NCI-H774 (cell line): ENCODE measurements at places on chromosomes 13 and 19.

GRCh38 chr13:47277774-47278173 lies 380.9 kb upstream of the HTR2A start:
- no peak for DNase-seq

GRCh38 chr13:43663474-43664090 lies 123.2 kb downstream of the ENOX1 start:
- no peak for DNase-seq

- no peak for DNase-seq
Observed at GRCh38 chr13:30331331-30331771, 24.0 kb upstream of the KATNAL1 start.

DNA sequence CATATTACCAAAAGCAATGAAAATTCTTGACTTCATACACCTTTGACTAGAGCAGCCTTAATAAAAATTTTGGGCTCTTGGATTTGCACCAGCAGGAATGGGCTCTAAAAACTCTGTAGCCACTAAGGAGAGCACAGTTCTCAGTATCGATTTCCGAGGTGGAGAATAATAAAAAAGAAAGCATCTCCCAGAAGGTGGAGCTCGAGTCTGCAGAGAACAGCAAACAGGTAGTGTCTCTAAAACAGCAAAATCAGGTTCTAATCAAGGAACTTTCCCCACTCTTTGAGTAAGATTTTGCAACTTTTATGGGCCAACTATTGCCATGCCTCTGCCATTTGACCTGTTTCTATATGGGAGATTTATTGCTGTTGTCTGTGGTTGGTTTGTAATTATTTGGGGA lies 258.7 kb upstream of the GPC6 start:
- DNase-seq, result no peak

- DNase-seq, result no peak
Observed at GRCh38 chr19:5355693-5356092, 15.1 kb upstream of the PTPRS start.

- no peak for DNase-seq
Observed at GRCh38 chr19:15285896-15286591, 46.3 kb downstream of the BRD4 start.

GRCh38 chr19:58317476-58318072 lies 9.2 kb upstream of the ZSCAN22 start:
- DNase-seq, result no peak
